ENCODE measurements at places on chromosomes 3 and 15.

DNA sequence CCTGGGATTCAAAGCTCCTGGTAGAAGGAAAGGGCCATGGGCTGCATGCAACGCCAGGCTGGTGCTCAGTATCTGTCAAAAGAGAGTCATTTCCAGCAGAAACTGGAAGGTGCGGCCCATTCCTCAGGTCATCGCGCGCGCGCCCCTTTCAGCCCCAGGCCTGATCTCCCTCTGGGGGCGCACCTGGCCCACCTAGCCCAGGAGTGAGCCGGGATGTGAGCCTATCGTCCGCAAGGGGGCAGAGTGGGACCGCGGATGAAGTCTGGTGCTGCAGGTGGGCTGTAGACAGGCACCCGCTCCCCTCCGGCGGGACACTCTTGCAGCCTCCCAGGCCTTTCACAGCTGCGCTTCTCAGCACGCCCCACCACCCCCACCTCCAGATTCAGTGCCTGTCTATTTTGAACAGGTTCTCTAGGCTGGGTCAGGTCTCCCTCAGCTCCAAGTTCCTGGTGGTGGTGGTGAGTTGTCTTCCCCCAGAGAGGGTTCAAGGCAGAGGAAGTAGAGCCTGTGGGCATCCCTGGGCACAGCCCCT lies 5.8 kb upstream of the RPL29 start:
- peak; percentile 70 for DNase-seq

- no peak for DNase-seq
These were observed 332.0 kb upstream of the GRM7 start for GRCh38 chr3:6528951-6529350.

GRCh38 chr15:57525581-57525980 lies 66.1 kb upstream of the MYZAP start:
- DNase-seq, result no peak

DNA sequence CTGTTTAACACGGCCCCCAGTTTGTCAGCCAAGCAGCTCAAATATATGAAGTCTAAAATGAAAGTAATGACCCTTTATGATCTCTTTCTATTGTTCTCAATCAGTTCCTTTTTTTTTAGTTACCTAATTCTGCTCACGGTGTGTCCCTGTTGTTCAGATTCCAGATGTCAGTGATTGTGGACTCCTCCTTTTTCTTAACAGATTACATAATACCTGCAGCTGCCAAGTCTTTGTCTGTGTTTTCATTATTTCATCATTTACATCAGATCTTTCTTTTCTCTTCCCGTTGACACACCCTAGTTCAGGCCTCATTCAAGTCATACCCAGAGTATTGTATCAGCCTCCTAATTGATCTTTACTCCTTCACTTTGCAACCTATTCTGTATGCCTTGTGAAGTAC lies 56.1 kb upstream of the SKIL start:
- DNase-seq, result no peak

DNA sequence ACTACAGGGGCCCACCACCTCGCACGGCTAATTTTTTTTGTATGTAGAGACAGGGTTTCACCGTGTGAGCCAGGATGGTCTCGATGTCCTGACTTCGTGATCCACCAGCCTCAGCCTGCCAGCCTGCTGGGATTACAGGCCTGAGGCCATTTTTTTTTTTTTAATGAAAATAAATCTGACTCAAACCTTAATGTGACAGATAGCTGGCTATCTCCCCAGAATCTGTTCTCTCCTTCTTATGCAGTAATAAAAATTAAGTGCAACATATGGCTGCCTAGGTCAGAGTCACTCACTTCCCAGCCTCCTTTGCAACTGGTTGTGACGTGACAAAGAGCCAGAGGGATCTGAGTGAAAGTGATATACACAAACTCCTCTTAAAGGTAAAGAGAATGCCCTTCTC lies 53.0 kb downstream of the ZNF148 start:
- DNase-seq, result no peak

- DNase-seq, result no peak
These were observed 54.8 kb downstream of the MESD start for GRCh38 chr15:80934761-80935221.
